ENCODE measurements at places on chromosomes 2 and 18. TPM values are rescaled to one million over a fixed set of nuclear protein-coding genes. Genes with fewer than 3 reads are reported as not detected.

CD207 gene
- not detected for total RNA-seq

GKN1 gene
- not detected for total RNA-seq

GRCh38 chr2:205808486-205809121, 126.3 kb downstream of the NRP2 start:
- H3K27me3 ChIP-seq = no peaks in the 10 kb centered on the region
- H3K27ac ChIP-seq = no peak overlapping the region
- DNase-seq = no peak
- H3K4me3 ChIP-seq = no peak overlapping the region
- H3K36me3 ChIP-seq = no peaks in the 10 kb centered on the region

GRCh38 chr2:211396815-211397214, 840.4 kb downstream of the CPS1 start:
- no peaks in the 10 kb centered on the region for H3K4me1 ChIP-seq
- no peaks in the 10 kb centered on the region for H3K27me3 ChIP-seq
- no peak overlapping the region for H3K27ac ChIP-seq

- H3K27ac ChIP-seq = no peak overlapping the region
- no peak overlapping the region for H3K4me3 ChIP-seq
- no peaks in the 10 kb centered on the region for H3K4me1 ChIP-seq
- H3K36me3 ChIP-seq = no peaks in the 10 kb centered on the region
- no peaks in the 10 kb centered on the region for H3K27me3 ChIP-seq
- DNase-seq = no peak
Measured at GRCh38 chr2:84169871-84170270, 289.2 kb downstream of the SUCLG1 start.

PDCD1 gene
- 0.48 TPM for total RNA-seq

All from H1 (cell line).